H1 (cell line): ENCODE measurements at places on chromosomes 3 and 15.

- DNase-seq: no peak
Observed at GRCh38 chr3:6747017-6747416, 113.9 kb upstream of the GRM7 start.

DNA sequence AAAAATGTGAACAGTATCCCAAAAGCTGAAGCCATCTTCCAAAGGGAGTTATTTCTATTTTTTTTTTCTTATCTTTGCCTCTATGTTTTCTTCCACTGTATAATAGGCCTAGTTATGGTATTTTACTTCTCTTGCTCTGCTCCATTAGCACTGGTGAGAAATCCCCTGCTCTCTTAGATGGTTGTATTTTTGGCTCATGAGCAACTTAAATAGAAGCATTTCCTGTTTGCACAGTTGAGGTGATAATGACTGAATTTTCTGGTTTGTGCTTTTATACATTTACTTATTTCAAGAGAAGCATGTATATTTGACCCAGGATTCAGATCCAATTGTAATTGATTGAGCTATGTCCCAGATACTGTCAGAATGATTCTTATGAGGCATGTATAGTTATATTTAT is 61.6 kb upstream of the CD200R1L start:
- no peak for DNase-seq

DNA sequence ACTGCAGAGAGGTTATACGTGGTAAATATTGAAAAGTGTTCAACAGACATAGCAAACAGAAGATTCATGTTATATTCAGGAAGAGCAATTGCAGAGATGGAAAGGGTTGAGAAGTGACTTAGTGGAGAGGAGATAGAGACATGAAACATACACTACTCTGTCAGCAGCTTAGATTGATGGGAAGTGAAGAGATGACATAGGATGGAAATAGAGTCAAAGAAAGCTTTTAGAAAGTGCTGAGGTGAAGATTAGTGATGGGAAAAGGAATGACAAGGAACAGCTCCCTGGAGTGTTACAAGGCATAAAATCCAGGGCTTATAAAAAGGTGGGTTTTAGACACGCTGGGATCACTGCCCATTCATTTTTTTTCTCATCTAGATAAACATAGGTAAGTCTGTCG is 17.2 kb upstream of the GOLIM4 start:
- DNase-seq: no peak

- DNase-seq: no peak
Observed at GRCh38 chr3:12741209-12741608, 17.9 kb downstream of the TMEM40 start.
